CD14-positive monocyte (primary cell): ENCODE measurements at places on chromosomes 6 and 20. TPM values are rescaled to one million over a fixed set of nuclear protein-coding genes. Genes with fewer than 3 reads are reported as not detected.

The KPNA5 gene
- 2.9 TPM for polyA plus RNA-seq

The BMP7 gene
- polyA plus RNA-seq = not detected in 2 replicates

The TOP1 gene
- polyA plus RNA-seq = 11.5 TPM

The GGTLC1 gene
- not detected for polyA plus RNA-seq

The COL21A1 gene
- polyA plus RNA-seq = not detected

The SMOC2 gene
- not detected for polyA plus RNA-seq

The RNF5 gene
- polyA plus RNA-seq = 108 TPM

The IL20RA gene
- polyA plus RNA-seq = not detected in 2 replicates

The CDSN gene
- polyA plus RNA-seq = not detected

The SLC26A8 gene
- 1.5 TPM for polyA plus RNA-seq

The TNFRSF21 gene
- polyA plus RNA-seq = 0.86 TPM

The DPPA5 gene
- not detected in 2 replicates for polyA plus RNA-seq

The TNF gene
- 9.6 TPM for polyA plus RNA-seq

The IL17A gene
- polyA plus RNA-seq = not detected in 2 replicates

The MAP3K4 gene
- polyA plus RNA-seq = 5.7 and 12.3 TPM in 2 replicates

The ANKRD66 gene
- polyA plus RNA-seq = not detected in 2 replicates

The LGSN gene
- polyA plus RNA-seq = not detected

The BANF2 gene
- not detected for polyA plus RNA-seq

The ARFGEF3 gene
- polyA plus RNA-seq = not detected in 2 replicates

The NHSL1 gene
- polyA plus RNA-seq = 0.06 TPM

The EYA4 gene
- polyA plus RNA-seq = not detected in 2 replicates

The KCNG1 gene
- 0.04 and 0.15 TPM in 2 replicates for polyA plus RNA-seq

The PTCHD4 gene
- polyA plus RNA-seq = not detected

The EEF1A2 gene
- 0.05 and 0.08 TPM in 2 replicates for polyA plus RNA-seq

The CYP39A1 gene
- not detected for polyA plus RNA-seq

The POLR1H gene
- 45.0 TPM for polyA plus RNA-seq
